Activated CD8-positive, alpha-beta memory T cell treated with anti-CD3 and anti-CD28 coated beads, Interleukin-2, amount 50 U/mL, for 4 hours (primary cell): ENCODE measurements at places on chromosomes 13 and 19.
A peak's percentile ranks its signal among the peaks of the same experiment; 100 is the strongest.

GRCh38 chr13:100461309-100462030 is 127.1 kb downstream of the GGACT start:
- no peak for DNase-seq

DNA sequence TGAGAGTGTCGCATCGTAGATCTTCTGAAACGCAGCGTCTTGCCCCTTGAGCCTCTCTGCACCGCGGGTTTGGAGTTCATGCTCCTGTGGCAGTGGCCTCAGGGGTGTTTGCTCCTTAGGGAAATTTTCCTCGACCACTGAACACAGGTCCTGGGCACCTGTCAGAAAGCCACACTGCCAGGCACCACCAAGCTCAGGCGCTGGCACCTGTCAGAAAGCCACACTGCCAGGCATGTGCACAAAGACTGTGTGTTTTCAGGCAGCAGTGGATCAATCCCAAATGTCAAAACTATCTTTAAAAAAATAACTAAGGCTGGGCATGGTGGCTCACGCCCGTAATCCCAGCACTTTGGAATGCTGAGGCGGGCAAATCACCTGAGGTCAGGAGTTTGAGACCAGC is 87.1 kb downstream of the ATP11A start:
- DNase-seq: no peak

DNA sequence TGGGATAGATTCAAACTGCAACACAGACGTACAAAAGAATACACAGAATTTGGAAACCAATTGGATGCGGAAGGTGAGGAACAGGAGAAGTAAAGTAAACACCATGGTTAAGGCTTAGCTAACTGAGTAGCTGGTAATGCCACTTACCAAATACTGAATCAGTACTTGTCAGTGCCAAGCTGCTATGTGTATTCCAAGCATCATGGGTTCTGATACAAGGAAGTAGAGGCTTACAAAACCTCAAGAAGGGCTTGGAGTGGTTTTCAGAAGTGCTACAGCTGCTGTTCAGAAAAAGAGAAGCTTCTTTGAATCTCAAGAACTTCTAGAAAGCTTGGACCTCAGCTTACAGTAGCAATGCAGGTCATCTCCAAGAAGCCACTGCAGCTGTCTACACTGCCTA is 35.9 kb upstream of the DCT start:
- DNase-seq: no peak

DNA sequence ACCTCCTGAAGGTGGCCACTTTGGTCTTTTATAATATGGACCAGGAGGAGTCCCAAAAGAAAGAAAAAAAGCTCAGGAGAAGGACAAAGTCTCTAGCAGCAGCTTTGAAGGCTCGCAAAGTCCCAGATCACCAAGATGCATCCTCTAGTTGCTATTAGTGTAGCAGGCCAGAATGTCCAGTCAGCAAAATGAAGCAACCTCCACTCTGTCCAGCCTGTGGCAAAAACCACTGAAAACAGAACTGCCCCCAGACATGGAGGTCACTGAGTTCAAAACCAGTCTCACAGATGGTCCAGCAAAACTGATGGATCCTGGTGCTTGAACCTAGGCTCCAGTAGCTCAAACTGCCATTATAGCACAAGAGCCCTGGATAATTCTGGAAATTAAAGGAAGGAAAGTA is 10.4 kb downstream of the LILRB4 start:
- no peak for DNase-seq

- DNase-seq: no peak
Measured at GRCh38 chr13:44380404-44381165, 7.0 kb downstream of the SERP2 start.

- no peak for DNase-seq
Measured at GRCh38 chr19:29813642-29814041, 1.9 kb downstream of the CCNE1 start.

- DNase-seq: peak; percentile 60
Measured at GRCh38 chr13:32587011-32587810, 959 bp downstream of the PDS5B start.

GRCh38 chr13:66322193-66322740 is 907.9 kb downstream of the PCDH9 start:
- DNase-seq: no peak

DNA sequence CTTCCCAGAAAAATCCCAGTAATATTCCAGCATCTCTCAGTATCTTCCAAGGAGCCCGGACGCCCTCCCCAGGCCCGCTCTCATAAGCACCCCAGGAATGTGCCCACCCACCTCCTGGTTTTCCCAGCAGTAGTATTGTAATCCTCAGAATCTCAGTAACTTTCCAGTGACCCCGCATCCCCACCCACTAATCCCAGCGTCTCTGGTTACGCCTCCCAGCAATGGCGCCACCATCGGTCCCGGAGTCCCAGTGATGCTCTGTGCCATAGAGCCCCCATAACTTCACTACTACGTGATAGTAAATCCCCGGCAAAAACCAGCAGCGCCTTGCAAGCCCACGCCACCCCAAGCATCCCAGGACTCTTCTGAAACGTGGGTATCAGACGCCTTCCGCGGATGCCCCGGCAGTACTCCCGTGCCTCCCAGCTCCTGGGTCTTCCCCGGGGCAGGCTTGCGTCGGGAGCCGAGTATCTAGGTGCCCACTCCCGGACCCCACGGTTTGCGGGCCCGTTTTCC is 928 bp upstream of the PNPLA6 start:
- DNase-seq: no peak

DNA sequence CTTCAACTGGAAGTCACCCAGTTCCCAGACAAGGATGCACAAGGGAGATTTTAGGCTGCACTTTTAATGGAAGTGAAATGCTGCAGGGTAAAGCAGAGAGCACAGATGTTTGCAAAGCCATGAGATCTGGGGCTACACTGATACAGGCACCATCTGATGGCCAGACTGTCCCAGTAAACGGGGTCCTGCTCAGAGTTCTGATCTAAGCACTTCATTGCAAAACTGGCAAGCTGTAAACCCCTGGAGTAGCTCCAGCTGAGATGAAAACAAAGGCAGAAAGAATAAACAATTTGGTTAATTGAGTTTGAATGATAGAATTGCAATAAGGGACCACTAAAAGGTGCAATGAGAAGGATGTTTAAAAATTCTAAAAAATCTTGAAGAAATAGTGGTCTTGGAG is 197.1 kb downstream of the OXGR1 start:
- DNase-seq: no peak

- DNase-seq: no peak
Measured at GRCh38 chr13:101332583-101332982, 83.7 kb downstream of the NALCN start.

DNA sequence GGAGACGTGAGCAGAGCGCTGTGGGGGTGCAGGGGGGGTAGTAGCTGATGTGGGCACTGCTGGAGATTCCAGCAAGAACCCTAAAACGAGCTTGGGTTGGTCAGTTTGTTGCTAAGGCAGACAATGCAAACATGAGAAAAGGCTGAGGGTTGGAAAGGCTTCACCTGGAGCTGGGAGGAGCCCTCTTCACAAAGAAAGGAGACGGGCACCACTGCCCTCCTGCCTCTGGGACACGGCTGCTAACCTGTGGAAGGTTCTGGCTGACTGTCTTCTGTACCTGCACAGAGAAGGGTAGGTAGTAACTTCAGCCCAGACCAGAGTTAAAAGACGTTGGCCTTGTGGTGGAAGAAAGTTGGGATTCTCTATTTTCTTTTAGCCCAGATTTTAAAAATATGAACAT is 108.7 kb downstream of the SUCLA2 start:
- no peak for DNase-seq

DNA sequence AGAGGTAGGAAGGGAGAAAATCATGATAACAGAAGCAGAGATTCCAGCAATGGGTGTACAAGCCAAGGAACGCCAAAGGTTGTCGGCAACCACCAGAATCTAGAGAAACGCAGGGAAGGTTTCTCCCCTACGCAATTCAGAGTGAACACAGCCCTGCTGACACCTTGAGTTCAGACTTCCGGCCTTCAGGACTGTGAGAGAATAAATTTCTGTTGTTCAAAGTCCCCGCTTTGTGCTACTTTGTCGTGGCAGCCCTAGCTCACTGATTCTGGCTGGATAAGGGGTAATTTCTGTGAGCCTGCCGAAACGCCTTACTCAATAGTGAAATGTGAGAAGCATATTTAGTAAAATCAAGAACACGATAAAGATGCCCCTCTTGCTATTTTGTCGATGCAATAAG is 5.3 kb upstream of the CLEC4G start:
- no peak for DNase-seq

DNA sequence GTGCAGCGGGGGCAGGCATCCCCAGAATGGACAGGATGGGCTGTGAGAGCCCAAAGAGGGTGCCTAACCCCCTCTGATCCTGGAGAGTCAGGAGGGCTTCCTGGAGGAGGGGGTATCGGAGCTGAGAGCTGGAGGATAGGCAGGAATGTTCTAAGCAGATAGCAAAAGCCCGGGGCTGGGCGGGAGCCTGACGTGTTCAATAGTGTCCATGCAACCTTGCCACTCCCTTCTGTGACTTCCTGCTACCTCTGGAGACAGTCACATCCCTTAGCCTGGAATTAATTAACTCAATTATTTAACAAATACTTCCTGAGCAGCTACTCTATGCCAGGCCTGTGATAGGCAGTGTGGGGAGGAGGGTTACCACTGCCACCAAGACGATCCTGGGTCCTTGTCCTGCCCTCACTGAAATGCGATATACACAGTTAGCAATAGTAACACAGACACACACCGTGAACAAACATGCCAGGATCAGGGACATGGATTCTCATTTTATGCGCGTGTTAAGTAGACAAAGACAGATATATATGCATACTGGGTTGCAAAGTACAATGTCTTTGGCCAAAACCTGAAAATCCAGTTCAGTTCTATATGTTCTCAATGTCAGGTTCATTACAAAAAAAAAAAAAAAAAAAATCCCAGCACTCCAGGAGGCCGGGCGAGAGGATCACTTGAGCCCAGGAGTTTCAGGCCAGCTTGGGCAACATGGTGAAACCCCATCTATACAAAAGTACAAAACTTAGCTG is 10.7 kb downstream of the AP2S1 start:
- no peak for DNase-seq

- DNase-seq: no peak
Measured at GRCh38 chr19:2750808-2751437, 11.1 kb upstream of the SLC39A3 start.

DNA sequence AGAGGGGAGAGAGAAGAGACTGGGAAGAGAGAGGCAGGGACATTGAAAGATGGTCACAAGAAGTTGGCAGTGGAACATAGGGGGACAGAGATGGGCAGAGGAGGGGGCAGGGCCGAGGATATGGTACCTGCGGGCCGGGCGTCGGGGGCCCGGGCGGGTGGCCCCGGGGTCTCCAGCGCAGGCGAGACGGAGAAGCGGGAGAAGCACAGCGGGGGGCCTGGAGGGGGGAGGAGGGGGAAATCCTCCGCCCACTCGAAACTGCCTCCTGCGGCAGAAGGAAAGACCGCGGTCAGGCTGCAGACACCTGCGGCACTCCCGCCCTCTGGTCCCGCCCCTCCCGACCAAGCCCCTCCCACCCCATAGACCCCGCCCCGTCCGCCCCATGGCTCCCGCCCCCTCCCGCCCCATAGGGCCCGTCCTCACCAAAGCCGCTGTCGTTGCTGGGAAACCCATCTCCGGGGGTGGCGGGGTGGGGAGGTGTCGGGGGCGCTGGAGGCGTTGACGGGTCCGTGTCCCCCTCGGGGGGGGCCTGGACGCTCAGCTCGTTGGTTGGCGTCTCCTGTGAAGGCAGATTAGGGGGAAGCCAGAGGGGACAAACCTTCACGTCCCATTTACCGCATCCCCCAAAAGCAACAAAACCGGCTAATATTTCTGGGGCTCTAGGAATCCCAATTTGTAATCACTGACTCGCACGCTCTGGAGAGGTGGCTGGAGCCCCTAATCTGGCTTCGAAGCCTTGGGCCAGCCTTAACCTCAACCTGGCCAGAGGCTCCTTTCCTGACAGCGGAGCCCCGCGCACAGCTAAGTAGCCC is 20.4 kb downstream of the LMTK3 start:
- peak; percentile 62 for DNase-seq

- no peak for DNase-seq
Measured at GRCh38 chr13:50693727-50694126, 149.8 kb downstream of the DLEU7 start.

DNA sequence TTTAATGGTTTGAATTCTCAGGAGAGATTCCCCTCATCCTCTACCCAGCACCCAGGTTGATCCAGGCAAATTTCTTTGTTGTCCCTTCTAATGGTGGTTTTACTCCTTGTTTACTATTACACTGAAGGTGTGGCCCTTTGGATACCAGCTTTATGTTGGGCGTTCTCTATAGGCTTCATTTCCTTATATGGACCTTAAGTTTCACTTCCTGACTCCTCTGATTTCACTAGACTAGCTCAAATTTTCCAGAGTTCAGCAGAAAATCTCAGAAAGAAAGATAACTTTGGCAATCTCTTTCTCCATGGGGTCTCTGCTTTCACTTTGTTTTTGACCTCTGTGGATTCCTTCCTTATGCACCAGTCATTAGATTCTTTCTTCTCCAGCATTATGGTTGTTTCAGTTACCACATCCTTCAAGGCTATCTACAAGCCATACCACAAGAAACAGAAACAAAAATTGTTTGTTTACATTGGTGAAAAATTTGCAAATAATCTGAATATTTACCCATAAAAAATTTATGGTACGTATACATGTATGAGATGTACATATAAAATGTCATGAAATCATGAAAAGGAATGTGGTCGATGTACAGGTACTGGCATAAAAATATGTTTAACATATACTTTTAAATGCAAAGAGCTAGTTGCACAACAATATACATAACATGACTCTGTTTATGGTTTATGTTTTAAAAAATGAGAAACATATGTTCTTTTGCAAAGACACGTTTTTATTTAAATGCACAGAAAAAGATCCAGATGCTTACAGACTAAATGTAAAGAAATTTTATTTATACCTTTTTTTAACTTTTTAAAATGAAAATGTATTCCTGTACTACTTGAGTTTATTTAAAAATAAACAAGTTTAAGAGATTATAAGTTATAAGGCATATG is 212.6 kb downstream of the LACC1 start:
- no peak for DNase-seq

DNA sequence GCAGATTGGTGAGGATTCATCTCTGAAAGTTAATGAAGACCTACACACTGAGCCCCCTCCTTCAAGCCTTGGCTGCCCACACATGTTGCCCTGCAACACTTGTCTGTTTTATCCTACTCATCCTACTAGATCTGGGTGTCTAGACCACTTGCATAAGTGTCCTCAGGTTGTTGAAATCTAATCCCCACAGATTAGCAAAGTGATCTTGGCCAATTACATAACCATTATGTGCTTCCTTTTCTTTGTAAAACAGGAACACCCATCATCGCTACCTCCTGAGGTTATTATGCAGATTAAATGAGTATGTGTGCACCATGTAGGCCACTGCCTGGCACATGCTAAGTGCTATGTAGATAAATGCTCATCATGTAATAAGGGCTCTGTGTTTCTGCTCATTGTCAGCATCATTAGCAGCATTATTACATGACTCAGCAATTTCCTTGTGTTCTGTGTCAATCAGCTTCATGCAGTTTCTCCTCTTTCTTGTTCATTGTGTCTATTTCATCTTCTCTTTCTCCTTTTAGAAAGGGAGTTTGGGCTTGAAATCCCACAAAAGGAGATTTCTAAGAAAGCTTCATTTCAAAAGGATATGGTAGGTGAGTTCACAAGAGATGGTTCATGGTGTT is 15.1 kb downstream of the ZNF175 start:
- DNase-seq: no peak
